ENCODE measurements at places on chromosomes 2 and 18. TPM values are rescaled to one million over a fixed set of nuclear protein-coding genes. Genes with fewer than 3 reads are reported as not detected.

SMYD5 gene
- total RNA-seq = 40.0 TPM

- DNase-seq = no peak
Observed at GRCh38 chr2:106868275-106868674, 17.7 kb downstream of the ST6GAL2 start.

LBX2 gene
- total RNA-seq = not detected

HOXD8 gene
- total RNA-seq = 4.1 TPM

AMER3 gene
- total RNA-seq = not detected

DNA sequence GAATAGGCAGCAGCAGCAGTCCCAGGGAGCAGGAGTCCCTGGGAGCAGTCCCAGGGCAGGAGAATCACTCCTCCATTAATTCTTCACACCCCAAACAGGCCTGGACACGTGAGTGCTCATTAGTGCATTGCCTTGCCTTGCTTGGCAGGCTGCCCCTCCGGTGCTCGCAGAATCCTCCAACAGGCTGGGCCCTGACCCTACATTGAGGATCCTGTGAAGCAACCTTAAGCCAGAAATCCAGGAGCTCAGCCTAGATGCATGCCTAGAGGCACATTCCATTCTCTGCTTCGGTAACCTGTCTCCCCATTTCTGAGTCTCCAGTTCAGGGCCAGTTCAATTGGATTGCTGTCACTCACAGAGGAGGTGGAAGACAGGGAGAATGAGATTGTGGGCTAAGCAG lies 97.4 kb upstream of the LRATD1 start:
- DNase-seq = no peak

CTNNA2 gene
- 0.41 TPM for total RNA-seq

HRH4 gene
- total RNA-seq = not detected
